ENCODE measurements at places on chromosomes 1 and 21.

DNA sequence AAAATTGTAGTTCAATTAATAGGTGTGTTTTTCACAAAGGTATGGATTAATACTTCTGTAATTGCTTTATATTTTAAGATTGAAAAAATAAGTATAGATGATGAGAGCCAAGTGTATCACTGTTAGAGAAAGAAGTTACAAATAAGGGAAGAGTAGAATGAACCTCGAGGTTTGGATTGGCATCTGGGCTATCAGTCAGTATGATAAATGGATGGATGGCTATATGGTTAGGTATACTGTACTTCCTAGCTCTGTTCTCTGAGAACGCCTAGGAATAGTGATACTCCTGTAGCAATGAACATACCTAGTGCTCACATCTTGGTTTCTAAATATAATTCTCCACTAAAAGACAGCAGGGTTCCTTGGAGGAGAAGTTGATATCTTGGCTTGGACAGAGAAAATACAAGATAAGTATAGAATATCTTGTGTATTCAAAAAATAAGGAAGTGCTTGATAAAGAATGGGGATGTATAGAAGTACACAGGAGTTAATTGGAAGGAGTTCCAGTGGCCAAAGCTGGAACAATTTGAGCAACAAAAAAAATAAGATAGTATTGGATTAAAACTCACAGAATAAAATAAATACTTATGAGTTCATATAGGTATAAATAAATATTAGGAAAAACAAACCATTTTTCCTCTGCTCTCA is 12.4 kb downstream of the IPO9 start:
- DNase-seq = no peak

DNA sequence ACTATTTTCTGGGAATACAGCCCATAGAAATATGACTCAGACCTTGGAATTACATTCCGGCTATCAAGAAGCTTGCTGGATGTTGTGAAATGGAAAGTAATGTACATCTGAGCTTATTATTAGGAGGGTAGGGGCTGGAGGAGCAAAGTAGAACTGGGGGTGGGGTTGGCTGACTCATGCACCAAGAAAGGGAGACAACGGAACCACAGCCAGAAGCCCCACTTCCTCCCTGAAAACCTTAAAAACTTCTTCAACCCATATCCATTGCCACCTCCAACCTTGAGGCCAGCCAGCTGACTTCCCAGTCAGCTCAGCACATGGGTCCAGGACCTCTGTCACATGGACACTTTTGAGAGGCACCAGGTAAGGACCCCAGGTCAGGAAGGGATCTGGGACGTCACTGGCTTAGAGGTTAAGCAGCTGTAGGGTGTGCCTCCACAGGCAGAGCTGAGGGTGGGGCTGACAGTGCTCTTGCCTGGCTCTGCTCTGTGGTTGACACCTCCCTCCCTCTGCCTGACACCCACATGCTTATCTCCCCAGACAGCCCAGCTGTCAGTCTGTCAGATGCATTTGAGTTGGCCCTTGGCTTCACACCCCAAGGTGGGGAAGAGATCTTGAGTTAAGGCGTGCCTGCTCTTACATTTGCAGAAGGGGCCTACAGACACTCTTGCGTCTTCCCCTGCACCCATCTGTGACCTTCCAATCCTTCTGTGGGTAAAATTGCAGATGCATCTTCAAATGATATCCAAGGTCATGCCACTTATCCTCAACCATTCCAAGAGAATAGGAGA is 5.7 kb upstream of the ZNF683 start:
- peak; percentile 90 for DNase-seq

DNA sequence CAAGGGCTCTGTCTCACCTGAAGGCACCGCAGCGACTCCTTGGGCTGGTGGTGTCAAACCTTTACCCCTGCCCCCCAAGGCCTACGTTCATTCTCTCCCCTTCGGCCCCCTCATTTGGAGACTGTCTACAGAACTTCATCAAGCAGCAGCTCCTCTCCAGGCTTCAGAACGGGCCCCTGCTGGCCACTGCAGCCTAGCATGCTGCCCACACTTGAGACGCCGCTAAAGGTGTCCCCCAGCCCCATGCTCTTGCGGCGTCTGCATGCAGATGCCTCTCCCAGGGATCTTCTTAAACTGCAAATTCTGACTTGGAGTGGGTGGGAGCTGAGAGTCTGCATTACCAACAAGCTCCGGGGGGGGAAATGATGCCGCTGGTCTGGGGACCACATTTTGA is 104.2 kb downstream of the PRDM2 start:
- no peak for DNase-seq

DNA sequence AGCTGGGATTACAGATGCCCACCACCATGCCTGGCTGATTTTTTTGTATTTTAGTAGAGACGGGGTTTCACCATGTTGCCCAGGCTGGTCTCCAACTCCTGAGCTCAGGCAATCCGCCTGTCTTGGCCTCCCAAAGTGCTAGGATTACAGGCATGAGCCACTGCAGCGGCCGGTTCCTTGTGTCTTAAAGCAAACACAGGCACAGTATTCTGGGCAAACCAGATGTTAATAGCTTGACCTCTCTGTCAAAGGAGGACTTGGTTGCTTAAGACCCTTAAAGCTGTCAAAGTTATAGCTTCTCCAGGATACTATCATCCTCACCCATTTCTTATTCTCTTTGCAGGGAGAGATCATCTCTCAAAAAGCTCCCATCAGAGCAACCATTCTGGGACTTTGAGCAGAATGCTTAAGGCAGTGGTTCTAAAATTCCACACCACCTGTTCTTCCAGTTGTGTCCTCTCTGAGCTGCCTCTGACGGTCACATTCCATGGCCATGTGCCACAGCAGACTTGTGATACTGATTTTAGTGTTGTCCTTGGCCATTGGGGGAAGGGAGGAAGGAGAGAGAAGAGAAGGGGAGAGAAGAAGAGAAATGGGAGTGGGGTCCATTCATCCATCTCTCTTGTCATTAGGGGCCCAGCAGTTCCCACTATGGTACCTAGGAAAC is 81.8 kb downstream of the PBX1 start:
- DNase-seq = no peak

GRCh38 chr21:39062196-39062595 is 121.1 kb downstream of the PSMG1 start:
- no peak for DNase-seq

- no peak for DNase-seq
These were observed 31.7 kb upstream of the TADA1 start for GRCh38 chr1:166907763-166908162.

GRCh38 chr1:112687361-112687760 is 12.9 kb downstream of the MOV10 start:
- DNase-seq = no peak

- no peak for DNase-seq
These were observed 32.3 kb upstream of the FBXO28 start for GRCh38 chr1:224081604-224082003.

GRCh38 chr1:116372191-116372590 is 853 bp upstream of the ATP1A1 start:
- DNase-seq = no peak
